Articular chondrocyte of knee joint (primary cell): ENCODE measurements at places on chromosomes 2 and 18. TPM values are rescaled to one million over a fixed set of nuclear protein-coding genes. Genes with fewer than 3 reads are reported as not detected.

RETREG2 gene
- total RNA-seq = 86.2 and 87.0 TPM in 2 replicates

PDE11A gene
- total RNA-seq = 0.13 and 0.22 TPM in 2 replicates

STEAP3 gene
- 29.0 and 38.8 TPM in 2 replicates for total RNA-seq

CPO gene
- total RNA-seq = 0.32 TPM in 1 of 2 replicates, not detected in the other

CYP26B1 gene
- 0.52 and 1.5 TPM in 2 replicates for total RNA-seq

NOL4 gene
- not detected in 2 replicates for total RNA-seq

ACMSD gene
- total RNA-seq = not detected in 2 replicates

ANKZF1 gene
- 21.5 and 31.2 TPM in 2 replicates for total RNA-seq

FEV gene
- not detected in 2 replicates for total RNA-seq

OTX1 gene
- total RNA-seq = not detected in 2 replicates

NYAP2 gene
- not detected in 2 replicates for total RNA-seq

PKDCC gene
- 12.3 and 15.6 TPM in 2 replicates for total RNA-seq

ALPI gene
- not detected in 2 replicates for total RNA-seq

CNPPD1 gene
- 25.9 and 28.0 TPM in 2 replicates for total RNA-seq

IL1RL1 gene
- total RNA-seq = 0.39 and 0.65 TPM in 2 replicates

CROCC2 gene
- total RNA-seq = under 0.01 TPM in 2 replicates

DYNAP gene
- total RNA-seq = not detected in 2 replicates

GPR39 gene
- 1.3 and 4.9 TPM in 2 replicates for total RNA-seq
